ENCODE measurements at places on chromosomes 2 and 18. TPM values are rescaled to one million over a fixed set of nuclear protein-coding genes. Genes with fewer than 3 reads are reported as not detected.

Gene WNT10A
- total RNA-seq, result not detected

Gene PRKAG3
- total RNA-seq, result not detected

Gene DNAJC5G
- total RNA-seq, result 0.77 TPM

Gene FBXO41
- total RNA-seq, result 1.2 TPM

Gene DAPL1
- not detected for total RNA-seq

Gene CFC1
- not detected for total RNA-seq

Gene RFTN2
- 9.9 TPM for total RNA-seq

Gene HOXD12
- total RNA-seq, result not detected

Gene LRP1B
- total RNA-seq, result 0.07 TPM

Gene SATB2
- 1.6 TPM for total RNA-seq

Gene GALM
- total RNA-seq, result 6.1 TPM

Gene G6PC2
- not detected for total RNA-seq
